NCI-H1417 treated with DMSO at 0.1 percent for 48 hours (cell line): ENCODE measurements at places on chromosomes 6 and 20.

DNA sequence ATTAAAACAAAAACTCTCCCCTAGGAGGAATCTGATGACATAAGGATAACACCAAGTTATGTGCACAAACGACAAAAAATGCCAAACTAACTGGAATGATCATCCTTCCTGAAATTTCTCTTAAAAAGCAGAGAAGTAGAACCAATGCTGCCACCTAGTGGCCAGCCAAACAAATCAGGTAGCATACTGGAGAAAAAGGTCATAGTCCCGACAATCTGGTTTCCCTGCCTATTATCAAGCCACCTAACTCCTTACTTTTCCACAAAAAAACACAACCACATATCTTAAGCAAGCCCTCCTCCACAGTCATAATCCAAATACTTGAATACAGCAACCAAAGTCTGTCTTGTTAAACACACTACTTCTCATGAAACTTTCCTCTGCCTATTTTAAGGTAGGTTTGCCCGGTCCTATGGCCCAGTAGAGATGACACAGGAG lies 5.3 kb downstream of the OARD1 start:
- no peak for DNase-seq

DNA sequence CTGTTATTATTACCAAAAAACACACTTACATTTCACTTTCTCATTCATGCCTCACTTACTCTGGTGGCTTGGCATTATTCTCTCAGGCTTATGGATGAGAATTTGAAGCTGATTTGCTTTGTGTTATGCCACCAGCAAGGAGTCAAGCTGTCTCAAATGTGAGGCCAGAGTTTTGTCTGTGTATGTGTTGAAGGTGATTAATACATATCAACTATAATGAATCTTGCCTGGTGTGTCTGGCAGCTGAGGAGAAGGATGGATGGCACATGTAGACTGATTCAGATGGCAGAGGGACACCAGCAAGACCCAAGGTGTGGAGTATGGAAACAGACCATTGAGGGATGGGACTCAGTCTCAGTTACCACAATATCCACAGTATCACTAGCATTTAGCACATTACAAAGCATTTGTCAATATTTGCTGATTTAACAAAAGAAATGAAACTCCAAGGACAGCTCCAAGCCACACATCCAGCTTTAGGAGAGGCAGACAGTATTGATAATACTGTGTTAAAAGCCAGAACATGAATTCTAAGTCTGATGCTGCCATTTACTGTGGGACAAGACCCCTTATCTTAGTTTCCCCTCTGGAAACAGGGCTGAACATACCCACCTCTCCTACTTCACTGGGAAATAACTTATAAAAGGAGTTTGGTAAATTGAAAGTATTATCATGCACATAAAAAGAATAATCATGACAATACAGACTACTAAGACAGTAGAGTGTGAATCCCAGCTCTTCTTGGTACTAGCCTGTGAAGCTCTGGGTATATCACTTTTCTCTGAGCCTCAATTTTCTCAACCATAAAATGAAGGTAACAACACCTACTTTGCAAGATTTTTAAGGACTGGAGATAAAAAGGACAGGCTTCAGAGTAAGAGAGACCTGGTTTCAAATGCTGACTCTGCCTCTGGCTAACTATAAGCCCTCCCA lies 11.2 kb downstream of the BCL2L1 start:
- DNase-seq: no peak

DNA sequence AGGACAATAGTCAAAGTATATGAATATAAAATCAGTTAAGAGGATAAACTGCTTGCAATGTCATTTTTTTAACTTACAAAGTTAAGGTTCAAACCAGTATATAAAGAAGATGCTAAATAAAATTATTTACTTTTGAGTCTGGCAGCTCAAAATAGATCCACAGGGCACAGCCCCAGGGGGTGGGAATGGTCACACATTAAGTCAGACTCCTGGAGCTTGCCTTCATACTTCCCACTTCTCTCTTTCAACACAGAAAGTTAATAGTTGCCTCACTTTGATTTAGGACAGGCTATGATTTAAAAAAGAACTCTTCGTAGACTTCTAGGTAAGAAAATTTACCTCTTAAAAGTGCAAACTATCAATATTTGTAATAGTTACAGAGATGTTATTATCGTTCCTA lies 158.3 kb upstream of the RUNX2 start:
- no peak for DNase-seq

DNA sequence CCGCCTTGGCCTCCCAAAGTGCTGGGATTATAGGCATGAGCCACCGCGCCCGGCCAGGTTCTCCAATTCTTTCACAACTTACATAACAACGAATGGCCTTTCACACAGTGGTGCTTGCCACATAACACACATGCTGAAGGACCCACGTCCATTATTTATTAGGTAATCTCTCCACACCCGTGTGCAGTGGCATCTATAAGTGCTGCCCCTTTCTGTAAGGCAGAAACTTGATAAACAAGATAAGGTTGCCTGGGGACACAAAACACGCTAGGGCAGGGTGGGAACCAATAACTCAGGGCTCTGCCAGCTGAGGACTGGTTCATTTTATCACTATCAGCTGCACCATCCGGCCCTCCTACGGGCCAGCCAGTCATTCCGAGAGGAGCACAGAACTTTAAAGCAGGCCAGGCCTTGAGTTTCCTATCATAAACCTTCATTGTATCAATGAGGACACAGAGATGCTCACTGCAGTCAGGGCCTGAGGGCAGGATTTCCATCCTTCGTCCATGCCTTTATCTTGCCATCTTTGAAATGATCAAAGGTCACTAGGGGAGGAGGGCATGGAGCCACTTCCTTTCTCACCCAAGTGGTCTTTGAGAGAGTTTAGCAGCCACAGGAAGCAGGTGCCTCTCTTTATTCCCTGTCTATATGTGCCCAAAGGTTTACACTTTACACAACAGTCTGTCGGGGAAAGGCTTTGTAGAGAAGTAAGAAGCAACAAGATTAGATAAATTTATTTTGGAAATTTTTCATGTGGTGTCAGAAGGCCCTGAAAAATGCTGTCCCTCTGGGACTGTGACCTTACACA lies 37.6 kb downstream of the GPLD1 start:
- DNase-seq: no peak

GRCh38 chr6:18308070-18308735 lies 43.9 kb upstream of the DEK start:
- no peak for DNase-seq

- DNase-seq: no peak
These were observed 8.4 kb downstream of the RAB5IF start for GRCh38 chr20:36613974-36614373.

- peak; percentile 40 for DNase-seq
These were observed at the start of gene SASH1 for GRCh38 chr6:148342350-148343046. Gene SASH1, plus strand, starts transcription at chr6:148342838. Its CDS starts 230 bp downstream, at chr6:148343068.

DNA sequence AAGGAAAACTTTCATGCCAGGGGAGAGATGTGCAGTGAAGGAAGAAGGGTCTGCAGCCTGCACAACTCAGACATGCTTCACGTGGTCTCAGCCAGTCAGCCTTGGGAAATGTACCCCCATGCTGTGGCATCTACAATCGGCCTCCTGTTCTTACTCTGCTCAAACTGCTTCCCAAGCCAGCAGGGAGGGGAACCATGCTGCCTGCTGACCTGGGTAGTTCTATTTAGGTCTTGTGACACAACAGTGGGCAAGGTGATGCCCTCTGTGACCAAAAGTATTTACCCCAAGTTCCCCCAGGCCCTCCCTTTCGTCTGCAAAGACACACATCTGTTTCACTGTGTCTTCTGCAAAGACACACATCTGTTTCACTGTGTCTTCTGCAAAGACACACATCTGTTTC lies 106.9 kb downstream of the SLC23A2 start:
- no peak for DNase-seq

DNA sequence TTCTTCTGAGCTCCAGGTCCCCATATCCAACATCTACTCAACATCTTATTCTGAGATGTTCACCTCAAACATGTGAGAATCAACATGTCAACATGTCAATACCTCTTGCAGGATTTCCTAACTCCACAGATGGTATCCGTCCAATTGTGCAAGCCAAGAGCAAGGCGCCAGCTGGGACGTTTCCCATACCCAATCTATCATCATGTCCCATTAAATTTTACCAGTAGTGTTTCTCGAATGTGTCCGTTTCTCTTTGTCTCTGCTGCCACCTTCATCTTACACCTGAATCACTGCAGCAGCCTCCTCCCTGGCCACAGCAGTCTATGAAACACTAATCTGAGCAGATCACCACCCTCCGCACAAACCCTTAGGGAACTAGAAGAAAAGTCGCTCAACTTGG lies 78.0 kb upstream of the RPS6KA2 start:
- DNase-seq: no peak
